Hair follicle dermal papilla cell (primary cell): ENCODE measurements at places on chromosomes 16 and 17. TPM values are rescaled to one million over a fixed set of nuclear protein-coding genes. Genes with fewer than 3 reads are reported as not detected.

CDRT15 gene
- total RNA-seq = not detected in 2 replicates

PKMYT1 gene
- total RNA-seq = 1.9 and 2.2 TPM in 2 replicates

SLC4A1 gene
- not detected in 2 replicates for total RNA-seq

GAST gene
- total RNA-seq = not detected in 2 replicates

CDRT4 gene
- total RNA-seq = 1.5 and 4.4 TPM in 2 replicates

NACA2 gene
- total RNA-seq = not detected in 2 replicates

SLC5A10 gene
- not detected in 2 replicates for total RNA-seq

COL1A1 gene
- total RNA-seq = 4,697 and 6,239 TPM in 2 replicates

KCNH4 gene
- total RNA-seq = under 0.01 TPM in 1 of 2 replicates, not detected in the other

HMOX2 gene
- total RNA-seq = 32.4 and 36.0 TPM in 2 replicates

UQCRC2 gene
- total RNA-seq = 139 and 142 TPM in 2 replicates

ZFHX3 gene
- 11.7 and 13.3 TPM in 2 replicates for total RNA-seq

COTL1 gene
- 109 and 154 TPM in 2 replicates for total RNA-seq

KRT40 gene
- total RNA-seq = not detected in 2 replicates

SULT1A2 gene
- total RNA-seq = not detected in 2 replicates

GRAPL gene
- total RNA-seq = 0.12 TPM in 1 of 2 replicates, not detected in the other

SLC35G3 gene
- total RNA-seq = not detected in 2 replicates

ZNF23 gene
- total RNA-seq = 9.7 and 12.3 TPM in 2 replicates

DBF4B gene
- 2.1 and 2.7 TPM in 2 replicates for total RNA-seq

MMP25 gene
- total RNA-seq = 0.12 and 0.16 TPM in 2 replicates
